ENCODE measurements at places on chromosomes 4 and X.

GRCh38 chrX:90040807-90041206, 119.1 kb downstream of the TGIF2LX start:
- DNase-seq, result no peak

- no peak for DNase-seq
Observed at GRCh38 chrX:111560801-111561200, 49.4 kb downstream of the SERTM2 start.

GRCh38 chr4:15717657-15718416, 15.0 kb downstream of the BST1 start:
- DNase-seq, result no peak

DNA sequence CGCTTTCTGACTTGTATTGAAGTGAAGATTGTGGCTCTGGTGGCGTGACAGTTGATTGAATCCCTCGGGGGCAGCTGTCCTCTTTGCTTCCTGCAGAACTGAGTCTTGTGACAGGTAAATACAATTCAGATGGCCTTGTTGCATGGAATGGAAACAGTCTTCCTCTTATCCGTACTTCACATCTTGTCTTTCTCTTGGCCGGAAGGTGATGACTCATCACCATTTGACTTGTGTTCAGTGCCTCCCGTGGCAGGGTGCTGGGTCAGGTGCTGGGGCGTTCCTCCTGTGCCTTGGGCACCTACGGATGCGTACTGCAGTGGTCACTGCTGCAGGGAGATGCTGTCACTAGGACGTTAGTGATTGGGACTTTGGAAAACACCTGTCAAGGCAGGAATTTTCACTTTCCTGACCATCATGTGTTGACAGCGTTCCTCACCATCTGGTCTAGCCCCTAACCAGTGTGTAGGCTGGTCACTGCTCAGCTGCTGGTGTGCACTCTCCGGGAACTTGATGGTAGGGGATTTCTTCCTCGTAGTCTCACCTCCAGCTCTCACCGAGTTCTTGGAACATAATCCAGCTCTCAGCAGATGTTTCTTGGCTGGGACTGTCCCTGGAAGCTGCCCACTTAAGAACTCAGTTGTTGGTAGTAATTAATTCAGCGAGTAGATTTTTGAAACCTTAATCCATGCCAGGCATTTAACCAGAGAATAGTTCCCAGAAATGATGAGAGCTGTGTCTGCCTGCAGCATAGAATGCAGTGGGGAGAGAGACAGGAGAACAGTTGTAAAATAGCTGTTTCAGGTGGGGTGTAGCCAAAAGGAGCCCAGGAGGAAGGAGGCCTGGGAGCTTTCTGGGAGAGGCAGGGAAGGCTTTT, 7.2 kb downstream of the TBC1D14 start:
- no peak for DNase-seq

GRCh38 chr4:680551-680927, 6.2 kb downstream of the MYL5 start:
- DNase-seq, result no peak
